D341Med (cell line): ENCODE measurements at places on chromosomes 5 and 9.

DNA sequence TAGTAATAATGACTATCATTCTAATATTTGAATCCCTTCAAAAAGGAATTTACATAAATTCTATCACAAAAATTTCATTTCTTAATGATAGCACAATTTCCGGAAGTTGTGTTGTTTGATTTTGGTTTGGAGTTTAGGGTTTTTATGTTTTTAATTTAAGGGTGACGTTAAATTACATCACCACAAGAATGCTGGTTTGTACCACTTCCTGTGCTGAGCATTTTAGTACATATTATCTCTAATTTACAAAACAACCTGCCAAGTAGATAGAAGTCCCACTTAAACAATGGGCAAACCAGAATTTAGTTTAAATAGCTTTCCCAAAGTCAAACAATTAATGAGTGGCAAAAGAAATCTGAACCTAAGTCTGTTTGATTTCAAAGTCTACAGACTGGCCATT, 63.4 kb downstream of the DENND1A start:
- no peak for DNase-seq

- DNase-seq, result no peak
These were observed 6.7 kb upstream of the CDH6 start for GRCh38 chr5:31186672-31187267.

- no peak for DNase-seq
These were observed 43.7 kb downstream of the RANBP6 start for GRCh38 chr9:5971740-5972139.

DNA sequence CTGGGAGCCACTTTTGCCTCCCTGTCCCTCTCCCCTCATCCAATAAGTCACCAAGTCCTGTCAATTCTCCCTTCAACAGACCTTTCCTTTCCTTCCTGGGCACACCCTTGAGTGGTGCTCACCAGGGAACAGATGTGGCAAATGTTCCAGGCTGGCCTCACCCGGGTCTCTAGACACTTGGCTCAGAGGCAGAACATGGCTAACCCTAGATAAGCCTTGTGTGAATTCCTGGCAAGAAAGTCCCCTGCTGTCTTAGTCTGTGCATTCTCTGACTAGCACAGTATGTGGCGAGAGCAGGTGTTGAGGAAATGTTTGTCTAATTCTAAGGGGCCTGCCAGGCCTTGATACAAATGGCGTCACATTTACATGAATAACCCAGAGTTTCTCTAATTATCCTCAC, 41.2 kb upstream of the PTGS1 start:
- DNase-seq, result no peak

DNA sequence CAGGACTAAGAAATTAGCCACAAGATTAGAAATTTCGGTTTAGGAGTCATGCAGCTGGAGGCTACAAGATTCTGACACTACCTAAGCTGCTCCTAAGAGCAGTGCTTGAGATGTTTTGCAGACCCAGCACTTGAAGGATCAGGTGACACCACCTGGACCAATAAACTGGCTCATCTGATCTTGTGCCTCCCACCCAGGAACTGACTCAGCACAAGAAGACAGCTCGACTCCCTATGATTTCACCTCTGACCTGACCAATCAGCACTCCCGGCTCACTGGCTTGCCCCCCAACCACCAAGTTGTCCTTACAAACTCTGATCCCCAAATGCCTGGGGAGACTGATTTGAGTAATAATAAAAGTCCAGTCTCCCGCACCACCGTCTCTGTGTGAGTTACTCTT, 170.4 kb downstream of the TTC39B start:
- DNase-seq, result no peak

DNA sequence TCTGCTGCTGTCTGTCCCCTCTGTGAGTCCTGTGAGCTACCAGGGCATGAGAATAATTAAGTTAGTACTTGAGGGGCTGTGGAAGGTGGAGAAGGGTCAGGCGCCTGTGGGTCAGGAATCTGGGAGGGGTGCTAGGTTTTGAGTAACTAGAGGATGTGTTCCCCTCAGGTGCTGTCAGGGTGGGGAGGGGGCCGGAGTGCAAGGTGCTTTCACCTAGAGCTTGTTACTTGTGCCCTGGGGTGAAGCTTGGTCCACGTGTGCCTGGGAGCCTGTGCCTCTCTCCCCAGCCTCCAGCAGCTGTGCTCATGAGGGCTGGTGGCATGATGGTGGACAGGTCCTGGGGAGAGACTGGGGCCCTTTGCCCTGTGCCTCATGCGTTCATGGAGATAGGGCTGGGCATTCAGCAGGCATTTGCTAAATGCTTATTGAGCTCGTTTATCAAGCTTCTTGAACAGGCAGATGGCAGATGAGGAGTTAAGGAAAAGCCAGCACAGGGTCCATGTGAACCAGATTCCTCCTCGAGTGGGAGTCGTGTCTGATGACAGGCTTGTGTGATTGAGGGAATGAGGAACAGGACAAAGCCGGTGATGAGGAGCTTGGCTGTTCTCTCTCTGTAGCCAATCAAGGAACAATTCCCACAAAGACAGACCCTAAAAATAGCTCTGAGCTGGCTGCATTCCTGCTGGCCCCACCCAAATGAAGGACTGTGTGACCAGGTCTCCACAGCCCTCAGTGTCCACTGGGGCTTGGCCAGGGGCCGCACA, 40.9 kb downstream of the CACNA1B start:
- no peak for DNase-seq

DNA sequence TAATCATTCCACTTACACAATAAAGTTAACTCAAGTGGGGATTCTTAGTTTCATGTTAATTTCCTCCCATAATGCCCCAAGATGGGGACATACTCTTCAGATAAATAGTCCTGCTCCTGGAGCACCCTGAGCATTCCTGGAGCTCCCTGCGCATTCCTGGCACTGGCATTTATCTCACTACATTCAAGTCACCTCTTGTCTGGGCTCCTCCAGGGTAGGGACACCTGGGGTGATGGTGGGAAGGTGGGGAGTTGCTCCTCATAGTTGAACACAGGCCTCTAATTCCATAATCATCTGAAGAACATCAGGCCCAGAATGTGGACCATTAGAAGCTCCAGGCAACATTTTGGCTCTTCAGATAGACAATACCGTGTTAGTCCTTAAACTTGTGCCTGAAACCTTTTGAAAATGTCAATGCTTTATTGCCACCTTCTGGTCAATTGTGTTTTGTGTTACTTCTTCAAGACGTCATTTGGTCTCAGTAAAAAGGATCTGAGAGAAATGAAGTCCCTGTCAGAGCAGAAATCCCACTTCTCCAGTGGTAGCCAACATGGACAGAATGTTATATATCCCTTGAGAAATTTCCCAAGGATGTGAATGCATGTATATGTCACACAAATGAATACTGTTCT, 14.2 kb upstream of the AGGF1 start:
- peak; percentile 30 for DNase-seq

DNA sequence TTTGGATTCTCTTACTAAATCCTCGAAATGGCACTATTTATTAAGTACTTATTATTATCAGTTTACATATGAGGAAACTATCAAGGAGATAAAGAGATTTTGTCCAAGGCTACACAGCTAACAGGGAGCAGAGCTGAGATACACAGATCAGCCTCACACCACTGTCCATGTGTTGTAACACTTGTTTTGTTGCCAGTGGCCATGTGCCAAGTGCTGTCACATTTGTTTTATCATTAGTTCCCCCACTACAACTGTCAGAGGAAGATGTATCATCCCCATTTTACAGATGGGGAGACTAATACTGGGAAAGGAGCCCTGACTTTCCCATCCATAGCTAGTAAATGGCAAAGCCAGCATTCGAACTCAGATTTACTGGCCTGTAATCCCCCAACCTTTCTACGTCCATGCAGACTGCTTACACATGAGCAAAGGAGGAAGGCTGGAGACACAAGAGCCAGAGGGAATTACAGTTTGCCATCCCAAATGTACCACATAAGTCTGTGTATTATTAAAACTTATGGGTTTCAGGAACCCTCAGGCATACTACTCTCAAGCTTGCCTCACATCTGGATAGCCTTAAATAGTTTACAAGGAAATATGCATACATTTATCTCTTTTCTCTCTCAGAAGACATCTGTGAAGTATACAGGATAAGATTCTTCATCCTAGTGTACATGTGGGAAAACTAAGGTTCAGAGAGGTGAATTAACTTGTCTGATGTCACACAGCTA, 25.1 kb downstream of the PAPPA start:
- DNase-seq, result no peak

DNA sequence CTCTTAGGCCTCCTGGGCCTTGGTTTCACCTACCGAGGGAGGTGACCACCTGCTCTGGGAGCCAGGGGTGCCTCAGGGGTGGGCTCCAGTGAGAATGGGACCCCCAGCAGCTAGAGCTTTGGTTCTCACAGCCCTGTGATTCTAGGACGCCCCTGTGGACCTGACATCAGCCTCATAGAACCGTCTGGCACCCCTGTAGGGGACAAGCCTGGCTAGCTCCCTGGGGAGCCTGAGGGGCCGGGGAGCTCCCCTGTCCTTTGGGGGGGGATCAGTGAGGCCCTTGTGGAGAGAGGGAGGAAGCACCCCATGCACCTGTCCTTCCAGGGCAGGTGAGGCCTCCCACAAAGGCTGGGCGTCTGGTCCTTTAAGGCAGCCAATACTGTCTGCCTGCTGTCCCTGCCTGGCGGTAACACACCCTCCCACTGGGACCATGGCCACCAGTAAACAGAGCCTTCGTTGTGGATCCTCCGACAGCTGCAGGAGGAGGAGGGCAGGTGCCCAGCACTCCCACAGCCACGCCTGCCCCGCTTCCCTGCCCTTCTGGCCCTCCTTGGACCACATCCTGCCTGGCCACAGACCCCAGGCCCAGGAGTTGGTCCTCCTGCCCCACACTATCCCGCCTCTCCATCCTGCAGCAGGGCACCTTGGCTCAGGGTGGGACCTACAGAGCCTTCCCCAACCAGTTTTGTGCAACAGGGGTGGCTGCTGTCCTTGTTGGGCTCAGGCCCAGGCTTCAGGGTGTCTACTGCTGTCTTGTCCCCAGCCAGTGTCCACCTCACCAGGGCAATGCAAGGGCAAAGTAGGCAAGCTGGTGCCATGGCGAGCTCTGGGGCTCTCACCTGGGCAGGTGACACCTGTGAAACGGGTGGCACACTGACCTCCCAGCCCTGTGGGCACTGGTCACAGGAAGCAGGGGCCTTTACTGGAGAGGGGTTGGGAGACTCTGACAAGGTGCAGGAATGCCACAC, 3.0 kb upstream of the TUBB4B start:
- DNase-seq, result no peak

- DNase-seq, result no peak
These were observed 83.8 kb upstream of the RASA1 start for GRCh38 chr5:87183896-87184295.

- DNase-seq, result no peak
These were observed 228.3 kb upstream of the ZNF462 start for GRCh38 chr9:106634641-106635040.

DNA sequence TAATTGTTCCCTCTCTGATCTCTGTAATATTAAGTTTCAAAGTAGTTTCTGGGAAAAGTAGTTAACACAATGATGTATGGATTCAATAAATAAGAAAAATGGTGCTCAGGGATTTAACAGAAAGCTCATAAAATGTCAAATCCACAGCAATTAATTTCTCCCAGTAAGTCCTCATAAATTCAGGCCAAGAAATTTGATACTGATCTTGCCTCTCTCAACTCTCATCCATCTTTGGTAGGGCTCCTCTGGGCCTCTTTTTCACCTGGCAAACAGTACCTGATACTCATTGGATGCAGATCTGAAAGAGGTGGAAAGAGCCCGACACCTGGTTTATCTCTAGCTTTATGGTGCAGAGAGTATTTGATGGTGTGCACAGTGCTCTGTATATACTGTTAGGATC, 106.1 kb downstream of the STK32A start:
- no peak for DNase-seq

- DNase-seq, result no peak
These were observed 135.8 kb downstream of the TLE4 start for GRCh38 chr9:79707589-79707988.
